ENCODE measurements at places on chromosomes 2 and 18.
A peak's percentile ranks its signal among the peaks of the same experiment; 100 is the strongest.

- DNase-seq = no peak
Observed at GRCh38 chr18:43526426-43527145, 249.3 kb upstream of the SYT4 start.

DNA sequence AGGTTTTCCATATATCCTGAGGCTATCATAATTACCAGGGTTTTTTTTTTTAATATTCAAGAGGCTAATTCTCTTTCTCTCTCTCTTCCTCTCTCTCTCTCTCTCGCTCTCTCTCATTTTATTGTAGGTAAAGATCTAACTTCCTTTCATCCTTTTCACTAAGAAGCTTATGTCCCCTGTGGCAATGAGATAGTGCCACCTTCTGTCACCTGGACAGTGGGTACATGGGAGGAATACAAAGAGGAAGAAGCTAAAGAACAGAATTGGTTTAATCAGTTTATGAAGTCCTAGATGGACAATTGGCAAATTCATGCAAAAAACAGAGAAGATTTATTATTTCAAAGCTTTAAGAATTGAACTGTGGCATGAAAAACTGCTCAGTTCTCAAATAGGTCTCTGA lies 1582.3 kb upstream of the TMEFF2 start:
- no peak for DNase-seq

GRCh38 chr2:159506764-159507440 lies 109.4 kb downstream of the BAZ2B start:
- DNase-seq = peak; percentile 58

GRCh38 chr2:18171191-18172139 lies 293.0 kb downstream of the KCNS3 start:
- DNase-seq = no peak

DNA sequence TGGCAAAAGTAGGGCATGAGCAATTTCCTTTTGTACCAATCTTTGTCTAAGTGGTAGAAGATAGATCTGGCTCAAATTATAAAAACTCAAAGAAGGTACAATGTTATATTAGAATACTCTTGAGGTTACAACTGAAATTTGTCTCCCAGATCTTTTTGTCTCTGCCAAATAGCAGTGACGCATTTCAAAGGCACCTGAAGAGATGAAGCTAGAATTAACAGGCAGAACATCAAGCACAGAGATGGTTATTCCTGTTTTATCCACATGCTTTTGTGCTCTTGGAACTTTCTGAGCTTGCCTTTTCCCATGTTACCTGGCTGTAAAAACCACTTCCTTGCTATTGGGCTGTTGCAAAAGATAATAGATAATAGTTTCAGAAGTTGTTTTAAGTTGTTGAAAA lies 74.3 kb downstream of the GREB1L start:
- no peak for DNase-seq

DNA sequence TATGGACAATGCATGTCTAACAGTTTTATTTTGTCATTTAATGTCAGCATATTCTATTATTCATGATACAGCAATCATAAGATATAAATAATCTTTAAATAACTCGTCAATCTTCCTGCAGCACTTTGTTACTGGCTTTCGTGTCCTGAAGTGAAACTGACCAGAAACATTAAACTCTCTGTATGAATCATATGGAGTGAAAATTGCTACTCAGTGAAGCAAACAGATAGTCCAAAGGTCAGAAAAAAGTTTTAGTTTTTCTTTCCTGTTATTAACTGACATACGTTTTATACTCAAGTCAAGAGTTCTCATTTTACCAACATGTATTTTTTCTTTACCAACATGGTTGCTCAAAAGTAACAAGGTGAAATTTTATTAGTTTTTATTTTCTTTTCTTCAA lies 106.8 kb upstream of the GALNT5 start:
- no peak for DNase-seq

DNA sequence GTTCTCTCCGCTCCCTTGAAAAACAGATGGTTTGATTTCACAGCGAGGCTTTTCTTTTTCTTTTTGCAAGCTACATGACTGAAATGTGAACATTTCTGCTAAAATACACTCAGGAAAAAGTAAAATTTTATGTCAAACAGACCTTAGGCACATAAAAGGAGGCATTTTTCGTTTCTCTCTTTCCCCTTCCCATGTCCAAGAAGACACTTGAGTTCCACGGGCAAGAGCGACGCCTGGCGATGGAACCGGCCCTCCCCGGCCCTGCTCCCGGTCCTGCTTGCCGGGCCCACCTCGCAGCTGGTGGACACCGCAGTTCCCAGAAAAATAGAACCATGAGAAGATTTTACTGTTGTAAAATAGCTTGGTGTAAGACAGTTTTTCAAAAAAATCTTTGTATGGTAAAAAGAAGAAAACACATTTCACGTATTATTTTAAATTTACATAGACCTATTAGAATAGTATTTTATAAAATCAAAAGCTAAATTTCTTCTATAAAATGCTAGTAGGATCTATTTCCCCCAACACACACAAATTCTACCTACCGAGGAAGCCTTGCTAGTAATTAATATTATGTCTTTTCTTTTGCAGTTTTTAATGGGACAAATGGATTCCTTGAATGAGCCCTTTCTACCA lies 2.3 kb upstream of the ALKAL2 start:
- DNase-seq = peak; percentile 50

GRCh38 chr2:218305383-218305782 lies 13.1 kb upstream of the TMBIM1 start:
- DNase-seq = no peak

Measured in foreskin keratinocyte (primary cell).